ENCODE measurements at places on chromosomes 16 and 17. TPM values are rescaled to one million over a fixed set of nuclear protein-coding genes. Genes with fewer than 3 reads are reported as not detected.

Gene USH1G
- total RNA-seq: not detected

Gene IRF8
- 1.6 TPM for total RNA-seq

Gene KRTAP17-1
- not detected for total RNA-seq

Gene ABCC6
- total RNA-seq: 0.38 TPM

Gene PRSS33
- total RNA-seq: not detected

Gene MRPL58
- total RNA-seq: 39.3 TPM

- no peak for DNase-seq
Measured at GRCh38 chr16:48053418-48053745, 102.4 kb downstream of the ABCC12 start.

DNA sequence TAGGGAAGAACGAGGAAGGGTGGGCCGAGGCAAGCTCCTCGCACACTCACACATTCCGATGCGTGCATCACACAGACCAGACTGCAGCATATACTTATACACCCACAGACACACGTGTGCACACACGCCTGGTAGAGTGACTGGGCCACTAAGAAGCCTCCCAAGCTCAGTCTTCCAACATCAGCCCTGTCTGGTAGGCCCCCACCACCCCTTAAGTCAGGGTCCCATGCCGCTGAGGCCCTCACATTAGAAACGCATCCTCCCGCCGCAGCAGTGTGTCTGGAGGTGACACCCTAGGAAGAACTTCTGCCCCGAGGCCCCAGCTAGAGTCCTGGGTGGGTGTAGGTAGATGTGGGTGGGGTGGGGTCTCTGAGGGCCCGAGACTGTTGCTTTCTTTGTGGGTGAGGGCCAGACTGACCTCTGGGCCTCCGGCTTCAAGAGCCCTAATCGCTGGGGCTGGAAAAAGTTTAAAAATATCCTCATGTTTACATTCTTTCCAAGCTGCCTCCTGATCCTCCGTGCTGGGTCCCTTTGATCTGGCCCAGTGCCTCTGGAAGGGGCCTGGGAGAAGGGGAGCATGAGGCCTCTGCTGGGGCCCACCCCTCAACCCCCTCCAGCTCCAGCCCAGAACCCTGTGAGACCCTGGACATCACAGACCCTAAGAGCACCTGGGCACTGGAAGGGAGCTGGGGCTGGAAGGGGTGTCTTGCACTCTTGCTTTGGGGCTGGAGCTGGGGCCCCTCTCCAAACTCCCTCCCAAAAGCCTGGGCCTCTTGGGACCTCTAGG lies 13.6 kb downstream of the CDH16 start:
- DNase-seq: no peak

DNA sequence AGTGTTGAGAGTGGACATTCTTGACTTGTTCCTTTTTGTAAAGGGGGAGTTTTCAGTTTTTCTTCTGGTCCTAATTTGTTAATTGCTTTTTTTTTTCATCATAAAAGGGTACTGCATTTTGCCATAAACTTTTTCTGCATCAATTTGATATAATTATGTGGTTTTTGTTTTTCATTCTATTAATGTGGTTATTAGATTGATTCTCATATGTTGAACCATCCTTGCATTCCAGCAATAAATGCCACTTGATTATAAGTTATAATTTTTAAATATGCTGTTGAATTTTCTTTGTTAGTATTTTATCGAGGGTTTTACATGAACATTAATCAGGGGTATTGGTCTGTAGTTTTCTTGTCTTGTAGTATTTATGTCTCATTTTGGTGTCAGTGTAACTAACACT lies 87.2 kb upstream of the SMIM36 start:
- DNase-seq: no peak

GRCh38 chr16:68116256-68116867 lies 31.2 kb downstream of the NFATC3 start:
- no peak for DNase-seq

- no peak for DNase-seq
Measured at GRCh38 chr16:9844361-9844760, 337.9 kb downstream of the GRIN2A start.

- DNase-seq: no peak
Measured at GRCh38 chr16:81437865-81438264, 6.7 kb upstream of the CMIP start.

DNA sequence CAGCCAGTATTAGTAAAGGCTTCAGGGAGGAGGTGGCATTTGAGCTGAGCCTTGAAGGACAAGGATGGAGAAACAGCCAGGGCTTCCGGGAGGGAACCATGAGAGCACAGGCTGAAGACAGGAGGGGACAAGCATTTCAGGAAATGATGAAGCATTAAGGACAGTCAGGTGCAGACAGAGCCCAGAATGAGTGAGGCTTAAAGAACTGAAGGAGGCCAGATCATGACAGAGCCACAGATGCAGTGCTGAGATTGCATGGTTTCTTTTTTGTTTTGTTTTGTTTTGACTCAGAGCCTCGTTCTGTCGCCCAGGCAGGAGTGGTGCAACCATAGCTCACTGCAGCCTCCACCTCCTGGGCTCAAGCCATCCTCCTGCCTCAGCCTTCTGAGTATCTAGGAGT lies 211.5 kb downstream of the SOX9 start:
- no peak for DNase-seq

- peak; percentile 24 for DNase-seq
Measured at GRCh38 chr17:36514856-36515255, 19.8 kb downstream of the MYO19 start.

GRCh38 chr16:82965808-82966207 lies 339.0 kb downstream of the CDH13 start:
- DNase-seq: no peak

GRCh38 chr16:68236137-68236825 lies 354 bp upstream of the ESRP2 start:
- no peak for DNase-seq

- peak; percentile 44 for DNase-seq
Measured at GRCh38 chr16:57544124-57544653, 1.7 kb downstream of the ADGRG5 start.
